Jurkat, Clone E6-1 (cell line): ENCODE measurements at places on chromosomes 3 and 15.

- no peak for DNase-seq
Measured at GRCh38 chr3:11832981-11833905, 13.4 kb downstream of the TAMM41 start.

DNA sequence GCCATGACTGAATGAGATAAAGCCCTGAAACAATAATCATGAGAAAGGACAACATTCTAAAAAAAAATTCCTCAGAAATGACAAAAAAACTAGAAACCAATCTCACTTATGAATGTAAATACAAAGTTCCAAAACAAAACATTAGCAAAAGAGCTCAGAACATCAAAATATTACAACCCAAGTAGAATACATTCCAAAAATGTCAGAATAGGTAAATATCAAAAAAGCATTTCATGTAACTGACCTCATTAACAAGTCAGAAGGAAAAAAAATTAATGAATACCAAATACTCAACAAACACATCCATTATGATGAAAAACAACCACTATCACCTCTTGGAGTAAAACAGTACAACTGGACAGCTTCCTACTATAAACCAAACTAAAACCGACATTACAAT is 93.1 kb downstream of the DLG1 start:
- no peak for DNase-seq

GRCh38 chr3:129626744-129627349 is 20.4 kb upstream of the PLXND1 start:
- no peak for DNase-seq

- no peak for DNase-seq
Measured at GRCh38 chr15:79136434-79137046, 46.0 kb upstream of the RASGRF1 start.

DNA sequence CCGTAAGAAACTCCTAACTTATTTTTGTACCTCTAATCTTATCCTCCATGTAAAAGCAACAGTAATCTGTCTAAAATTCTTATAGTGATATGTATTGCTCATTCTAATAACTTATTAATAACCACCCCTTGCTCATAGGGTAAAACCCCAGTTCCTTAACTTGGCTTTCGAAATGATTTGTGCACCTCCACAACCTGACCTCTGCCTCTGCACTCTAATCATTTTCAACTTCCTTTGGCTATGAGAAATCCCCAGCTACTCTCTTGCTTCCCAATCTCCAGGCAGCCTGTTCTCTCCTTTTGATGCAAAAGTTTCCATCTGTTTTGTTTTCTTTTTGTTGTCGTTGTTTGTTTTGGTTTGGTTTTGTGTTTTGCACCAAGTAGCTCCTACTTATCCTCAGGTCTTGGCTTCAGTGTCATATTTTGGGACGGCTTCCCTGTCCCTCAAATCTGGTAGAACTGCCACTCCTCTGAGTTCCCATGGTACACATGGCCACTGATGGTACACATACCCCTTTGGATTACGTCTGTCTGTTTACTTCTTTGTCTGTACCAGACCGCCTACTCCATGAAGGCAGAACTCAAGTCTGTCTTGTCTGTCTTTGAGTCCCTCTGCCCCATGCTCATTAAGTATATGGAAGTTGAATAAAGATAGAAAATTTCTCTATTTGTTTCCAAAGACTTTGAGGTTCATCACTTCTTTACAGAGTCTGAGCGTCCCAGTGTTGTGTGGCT is 105.6 kb upstream of the TGFBR2 start:
- DNase-seq: no peak

DNA sequence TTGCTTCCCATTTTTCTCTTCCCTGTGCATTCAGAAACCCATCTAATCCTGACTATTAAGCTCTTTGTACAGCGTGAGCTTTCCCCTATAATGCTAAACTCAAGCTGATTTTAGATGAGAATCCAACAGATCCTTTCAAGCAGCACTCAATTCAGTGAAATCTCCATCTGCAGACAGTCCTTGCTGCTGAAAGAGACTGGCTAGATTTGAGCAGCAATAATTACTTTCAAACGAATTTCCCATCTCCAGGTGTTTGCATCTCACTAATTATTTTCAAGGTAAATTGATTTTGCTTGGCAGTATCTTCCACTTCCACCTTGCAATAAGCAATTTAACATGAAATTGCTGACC is 49.5 kb upstream of the SLC7A14 start:
- DNase-seq: no peak

GRCh38 chr3:8660175-8661118 is 15.8 kb upstream of the SSUH2 start:
- no peak for DNase-seq
